Suppressor macrophage treated with lipopolysaccharide for 1 hour (primary cell): ENCODE measurements at places on chromosomes 7 and 10.

GRCh38 chr10:133361773-133362441 lies 4.1 kb upstream of the FUOM start:
- DNase-seq = no peak

DNA sequence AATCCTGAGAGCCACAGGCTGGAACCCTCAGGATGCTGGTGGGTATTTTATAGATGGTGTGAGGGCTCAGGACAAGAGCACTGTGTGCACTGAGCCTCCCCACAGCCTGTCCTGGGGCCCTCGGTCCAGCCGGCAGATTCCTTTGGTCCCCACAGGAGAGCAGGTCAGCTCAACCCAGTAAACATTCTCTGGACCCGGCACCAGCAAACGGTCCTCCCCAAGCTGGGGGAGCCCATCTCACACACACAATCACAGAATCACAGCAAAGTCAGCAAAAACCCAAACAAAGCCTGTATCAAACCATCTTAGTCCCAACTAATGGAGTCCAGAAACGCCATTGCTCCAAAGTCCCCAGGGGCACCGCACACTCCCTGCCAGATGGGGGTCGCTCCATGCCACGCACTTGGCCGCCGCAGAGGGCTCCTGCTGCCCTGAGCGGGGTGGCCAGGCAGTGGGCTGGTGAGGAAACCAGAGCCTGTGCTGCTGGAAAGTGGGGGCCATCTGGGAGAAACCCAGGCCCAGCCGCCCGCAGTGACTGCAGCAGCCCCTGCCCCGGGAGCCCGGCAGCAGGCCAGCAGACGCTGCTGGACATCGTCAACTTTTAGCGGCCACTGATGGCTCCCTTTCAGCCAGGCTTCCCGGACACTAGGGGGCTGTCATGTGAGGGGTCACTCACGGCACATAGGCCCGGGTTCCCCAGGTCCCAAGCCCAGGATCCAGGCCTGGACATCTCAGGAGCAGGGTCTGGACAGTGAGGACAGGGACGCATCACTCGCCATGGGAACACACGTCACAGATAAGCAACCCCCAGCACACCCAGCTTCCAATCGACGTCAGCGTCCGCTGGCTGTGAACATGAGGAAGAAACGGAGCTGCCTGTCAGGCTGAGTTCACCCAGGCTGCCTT lies 52.6 kb downstream of the DPYSL4 start:
- no peak for DNase-seq

- no peak for DNase-seq
Observed at GRCh38 chr10:30553018-30553625, 76.4 kb downstream of the LYZL2 start.

DNA sequence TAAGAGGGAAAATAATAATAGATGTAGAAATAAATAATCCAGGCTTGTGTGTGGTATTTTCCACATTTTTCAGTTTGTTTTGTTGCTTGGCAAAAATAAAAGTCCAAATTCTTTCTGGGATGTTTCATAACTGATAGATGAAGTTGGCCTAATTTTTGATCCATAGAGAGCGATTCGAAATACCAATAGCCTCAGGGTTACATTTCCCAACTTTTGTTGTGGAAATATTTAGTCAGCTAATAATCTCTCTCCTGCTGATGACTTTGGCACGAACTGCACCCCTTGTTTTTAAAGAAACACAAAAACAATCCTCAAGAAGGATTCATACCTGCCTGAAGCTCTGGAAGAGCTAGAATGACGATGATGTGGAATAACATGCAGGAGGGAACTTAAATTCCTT lies 483.2 kb downstream of the ADRA2A start:
- no peak for DNase-seq

- no peak for DNase-seq
Observed at GRCh38 chr7:151601521-151602305, 82.0 kb upstream of the RHEB start.

DNA sequence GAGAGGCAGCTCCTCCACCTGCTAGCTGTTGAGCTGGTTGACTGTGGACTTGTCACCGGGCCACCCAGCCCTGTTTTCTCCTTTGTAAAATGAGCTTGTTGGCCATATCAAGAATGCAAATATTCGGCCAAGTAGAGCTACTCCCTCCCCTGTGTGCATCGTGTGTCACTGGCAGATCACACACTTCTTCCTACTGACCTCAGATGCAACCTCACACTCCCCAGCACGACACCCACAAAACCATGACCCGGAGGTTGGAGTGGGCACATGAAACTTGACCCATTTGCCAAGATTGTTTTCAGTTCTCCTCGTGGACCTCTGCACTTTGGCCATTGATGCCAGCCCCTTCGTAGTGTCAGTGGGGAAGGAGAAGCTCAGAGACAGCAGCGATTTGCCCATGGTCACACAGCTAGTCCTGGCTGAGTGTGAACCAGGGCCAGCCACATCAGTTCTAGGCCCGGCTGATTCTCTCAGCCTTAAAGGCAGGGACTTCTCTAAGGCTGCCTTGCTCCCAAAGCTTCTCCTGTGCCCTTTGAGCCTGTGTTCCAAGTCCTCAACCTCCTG lies 101.1 kb downstream of the CDH23 start:
- no peak for DNase-seq

GRCh38 chr7:148664324-148664723 lies 34.4 kb upstream of the CUL1 start:
- DNase-seq = no peak

- peak; percentile 66 for DNase-seq
Observed at GRCh38 chr7:137873524-137873923, 26.8 kb upstream of the DGKI start.

DNA sequence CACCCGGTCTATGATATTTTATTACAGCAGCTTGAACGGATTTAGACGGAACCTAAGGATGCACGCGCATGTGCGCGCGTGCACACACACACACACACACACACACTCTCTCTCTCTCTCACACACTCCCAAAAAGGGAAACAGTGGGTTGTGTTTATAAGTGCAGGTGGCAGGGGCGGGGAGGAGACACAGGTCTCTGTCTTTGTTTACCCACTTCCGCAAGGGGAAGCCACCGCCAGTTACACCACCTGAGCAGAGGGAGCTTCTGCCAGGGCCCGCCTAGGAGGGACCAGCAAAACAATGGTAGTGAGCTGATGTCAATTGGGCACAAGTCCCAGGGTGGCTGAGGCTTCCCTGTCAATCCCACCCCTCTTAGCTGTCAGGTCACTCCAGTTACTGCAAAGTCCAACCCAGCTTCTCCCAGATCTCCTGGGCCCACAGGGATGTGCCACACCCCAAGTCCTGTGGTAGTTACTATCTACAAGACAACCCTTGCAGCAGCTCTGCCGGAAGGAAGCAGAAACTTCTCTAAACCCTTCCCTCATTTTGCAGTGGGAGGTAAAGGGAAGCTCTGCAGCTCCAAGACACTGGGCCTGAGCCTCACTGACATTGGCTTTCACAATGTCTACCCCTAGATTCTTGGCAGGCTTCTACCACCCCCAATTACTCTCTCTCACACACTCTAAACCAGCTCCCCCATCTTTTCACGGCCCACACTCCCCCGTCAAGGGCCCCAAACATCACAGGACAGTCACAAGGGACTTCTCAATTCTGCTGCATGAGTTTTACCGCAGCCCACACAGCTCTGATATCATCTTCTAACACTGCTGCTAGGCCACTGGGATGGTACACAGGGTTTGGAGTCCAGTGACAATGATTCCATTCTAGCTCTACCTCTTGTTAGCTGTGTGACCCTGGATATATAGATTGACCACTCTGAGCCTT lies 17.6 kb downstream of the ANXA11 start:
- peak; percentile 92 for DNase-seq

GRCh38 chr10:127813290-127813689 lies 76.3 kb downstream of the FOXI2 start:
- no peak for DNase-seq

DNA sequence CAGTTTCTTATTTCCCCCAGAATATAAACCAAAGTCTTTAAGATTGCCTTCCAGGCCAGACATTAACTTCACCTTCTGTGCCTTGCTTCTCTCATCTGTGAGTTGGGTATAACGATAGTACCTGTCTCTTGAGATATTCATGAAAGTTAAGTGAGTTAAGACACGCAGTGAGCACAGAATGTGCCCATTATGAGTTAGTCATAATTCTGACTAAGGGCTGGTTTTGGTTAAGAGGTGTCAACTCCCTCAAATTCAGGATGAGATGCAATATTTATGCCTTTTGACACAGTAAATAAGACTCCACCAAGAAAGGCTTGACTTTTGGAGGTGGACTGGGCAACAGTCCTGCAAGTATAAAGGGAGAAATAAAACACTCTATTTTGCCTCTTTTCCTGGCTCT lies 528.7 kb upstream of the IGFBP3 start:
- no peak for DNase-seq

GRCh38 chr7:52615021-52615695 lies 420.3 kb upstream of the POM121L12 start:
- DNase-seq = no peak

- no peak for DNase-seq
Observed at GRCh38 chr10:101060951-101061623, 702 bp upstream of the KAZALD1 start.

DNA sequence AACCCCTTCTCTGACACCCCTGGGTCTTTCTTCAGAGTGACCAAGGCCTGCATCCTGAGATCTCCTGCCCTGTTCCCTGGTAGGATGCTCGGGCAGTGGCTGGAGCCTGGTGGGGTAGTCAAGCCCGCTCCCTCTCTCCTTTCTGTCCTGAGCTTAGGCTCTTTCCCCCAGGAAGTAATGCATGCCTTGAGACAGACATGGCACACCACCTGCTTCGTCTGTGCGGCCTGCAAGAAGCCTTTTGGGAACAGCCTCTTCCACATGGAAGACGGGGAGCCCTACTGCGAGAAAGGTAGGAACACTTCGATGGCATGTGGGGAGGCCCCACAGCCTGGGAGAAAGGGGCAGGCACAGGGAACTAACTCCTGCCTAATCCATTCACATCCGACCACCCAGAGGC lies 37.9 kb upstream of the BMPR1A start:
- no peak for DNase-seq

GRCh38 chr10:124032971-124033886 lies 60.2 kb downstream of the CHST15 start:
- DNase-seq = peak; percentile 67

DNA sequence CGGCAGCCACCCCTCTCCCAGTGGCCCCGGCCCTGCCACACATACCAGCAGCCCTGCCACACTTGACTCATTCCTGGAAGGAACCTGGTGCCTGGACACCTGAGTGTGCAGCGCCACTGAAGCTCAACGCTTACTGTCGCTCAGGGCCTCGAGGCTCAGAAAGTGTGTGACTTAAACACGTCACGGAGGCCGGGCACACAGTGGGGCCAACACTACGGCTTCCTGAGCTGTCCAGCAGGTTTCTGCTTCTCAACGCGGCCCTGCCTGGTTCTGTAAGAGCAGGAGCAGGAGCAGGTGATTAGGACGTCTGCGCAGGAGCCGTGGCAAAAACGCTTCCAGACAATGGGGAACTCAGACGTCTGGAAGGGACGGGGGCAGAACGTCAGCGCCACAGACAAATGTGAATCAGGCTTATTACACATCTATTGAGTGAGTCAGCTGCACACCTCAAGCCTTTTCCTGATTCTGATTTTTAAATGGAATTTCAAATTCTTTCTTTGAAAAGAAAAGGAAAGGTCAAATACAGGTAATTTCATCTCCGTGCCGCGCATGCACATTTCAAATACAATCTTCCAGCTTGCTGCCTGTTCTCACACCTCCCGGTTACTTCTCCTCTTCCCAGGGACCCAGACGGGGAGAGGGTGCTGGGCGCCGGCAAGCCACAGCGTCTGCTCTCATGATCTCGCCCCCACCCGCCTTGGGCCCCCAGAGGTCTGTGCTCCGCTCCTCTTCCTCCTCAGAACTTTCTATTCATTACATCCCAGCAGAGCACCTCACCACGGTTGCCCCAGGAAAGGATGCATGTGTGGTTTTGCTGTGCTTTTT lies 66.6 kb downstream of the ADARB2 start:
- no peak for DNase-seq

DNA sequence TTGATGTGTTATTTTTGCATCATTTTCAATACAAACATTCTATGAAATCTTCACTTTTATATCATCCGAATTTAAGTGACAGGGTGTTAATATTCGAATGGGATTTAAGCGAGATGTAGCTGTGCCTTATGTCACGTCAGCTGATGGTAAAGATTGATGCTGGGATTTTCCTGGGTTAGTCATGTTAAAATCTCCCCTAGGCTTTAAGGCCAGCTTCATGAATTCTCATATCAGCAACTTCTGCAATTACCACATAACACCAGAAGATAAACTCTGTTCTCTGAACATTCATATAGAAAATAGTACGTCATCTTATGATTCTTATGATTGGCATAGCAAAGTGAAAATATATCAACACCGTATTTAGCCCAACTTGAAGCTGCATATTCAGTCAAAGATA lies 669.2 kb downstream of the PCDH15 start:
- no peak for DNase-seq

- no peak for DNase-seq
Observed at GRCh38 chr10:110548002-110548401, 19.5 kb upstream of the SMC3 start.

DNA sequence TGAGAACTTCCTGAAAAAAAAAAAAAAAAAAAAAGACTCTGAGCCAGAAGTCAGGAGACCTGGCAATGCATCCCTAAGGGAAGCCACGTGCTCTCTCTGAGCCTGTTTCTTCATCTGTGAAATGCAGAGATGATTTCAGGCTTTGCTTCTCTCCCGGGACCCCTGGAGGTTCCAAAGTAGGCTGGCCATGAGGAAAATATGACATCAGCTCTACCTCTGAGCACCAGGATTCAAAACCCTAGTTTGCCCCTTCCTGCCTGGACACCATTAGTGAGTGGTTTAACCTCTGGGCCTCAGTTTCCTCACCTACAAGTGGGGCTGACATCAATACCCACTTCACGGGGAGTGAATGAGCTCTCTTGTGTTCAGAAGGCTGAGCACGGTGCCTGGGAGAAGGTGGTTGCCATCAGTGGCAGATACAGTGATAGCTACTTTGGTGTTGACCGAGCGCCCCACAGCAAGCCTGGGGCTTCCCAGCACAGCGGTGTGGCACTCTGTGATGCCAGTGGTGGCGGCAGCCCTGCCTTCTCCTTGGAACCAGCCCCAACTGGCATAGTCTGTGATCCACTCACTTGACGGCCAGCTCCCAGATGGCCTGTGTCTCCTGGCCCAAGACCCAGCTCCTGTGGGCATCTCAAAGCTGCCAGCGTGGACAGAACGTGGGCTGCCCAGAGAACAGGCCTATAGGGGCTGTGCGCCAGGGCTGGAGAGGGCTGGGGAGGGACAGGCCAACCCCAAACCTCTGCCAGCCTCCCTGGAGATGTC lies 153.1 kb upstream of the UNC5B start:
- no peak for DNase-seq

- DNase-seq = no peak
Observed at GRCh38 chr10:127983344-127984100, 76.6 kb downstream of the PTPRE start.

- no peak for DNase-seq
Observed at GRCh38 chr10:6048281-6049030, 13.7 kb downstream of the IL2RA start.

DNA sequence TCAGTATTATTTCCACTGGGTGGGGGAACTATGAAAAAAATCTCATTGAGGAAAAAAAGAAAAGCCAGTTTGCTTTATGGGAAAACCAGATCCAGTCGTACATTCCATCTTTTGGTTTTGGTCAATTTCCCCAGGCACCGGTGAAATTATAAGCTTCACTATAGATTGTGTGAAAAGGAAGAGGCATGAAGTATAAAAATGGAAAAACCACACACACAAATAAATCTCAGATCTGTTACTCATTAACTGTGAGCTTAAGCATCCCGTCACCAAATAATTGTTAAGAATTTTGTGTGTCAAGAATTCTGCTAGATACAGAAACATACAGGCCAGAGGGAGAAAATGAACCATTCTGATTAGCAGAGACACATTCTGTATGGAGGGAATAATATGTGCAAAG lies 405.5 kb upstream of the CELF2 start:
- DNase-seq = no peak
